Sciatic nerve (tissue), 2 donors: ENCODE measurements at places on chromosomes 4 and X. TPM values are rescaled to one million over a fixed set of nuclear protein-coding genes. Genes with fewer than 3 reads are reported as not detected.

GRCh38 chr4:16608123-16608522 lies 290.3 kb downstream of the LDB2 start:
- DNase-seq = no peak

- no peak for DNase-seq
Measured at GRCh38 chr4:174340714-174341113, 57.0 kb downstream of the CEP44 start.

DNA sequence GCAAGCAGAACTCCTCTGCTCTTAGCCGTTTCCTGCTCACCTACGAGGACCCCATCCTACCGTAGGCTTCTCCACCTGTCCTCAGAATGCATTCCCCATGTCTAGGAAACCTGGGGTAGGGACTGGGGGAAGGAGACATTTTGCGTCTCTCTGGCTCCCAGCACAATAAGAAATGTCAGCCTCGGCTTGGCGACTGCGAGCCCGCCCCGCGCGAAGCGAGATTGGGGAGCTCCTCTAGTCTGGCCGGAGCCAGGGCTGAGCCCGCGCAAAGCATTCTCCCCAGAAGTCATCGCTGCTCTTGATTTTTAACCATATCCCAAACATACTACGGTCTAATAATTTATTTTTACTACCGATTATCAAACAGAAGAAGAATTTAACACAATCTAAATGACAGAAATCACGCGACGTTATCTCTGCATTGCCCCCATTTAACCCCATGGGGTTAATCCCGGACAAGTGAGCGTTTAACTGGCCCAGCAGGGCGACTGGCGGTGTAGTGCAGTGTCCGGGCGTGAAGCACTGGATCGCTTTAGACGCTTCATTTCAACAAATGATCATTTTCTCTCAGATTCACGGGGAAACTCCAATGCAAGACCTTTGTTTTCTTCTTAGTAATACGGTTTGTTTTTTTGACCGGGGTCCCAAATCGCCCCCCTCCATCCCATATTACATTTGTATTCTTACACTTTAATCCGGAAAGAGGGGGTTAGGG lies 8.0 kb upstream of the PITX2 start:
- DNase-seq = no peak

- no peak for DNase-seq
Measured at GRCh38 chrX:153800177-153800722, 5.8 kb downstream of the SSR4 start.

DNA sequence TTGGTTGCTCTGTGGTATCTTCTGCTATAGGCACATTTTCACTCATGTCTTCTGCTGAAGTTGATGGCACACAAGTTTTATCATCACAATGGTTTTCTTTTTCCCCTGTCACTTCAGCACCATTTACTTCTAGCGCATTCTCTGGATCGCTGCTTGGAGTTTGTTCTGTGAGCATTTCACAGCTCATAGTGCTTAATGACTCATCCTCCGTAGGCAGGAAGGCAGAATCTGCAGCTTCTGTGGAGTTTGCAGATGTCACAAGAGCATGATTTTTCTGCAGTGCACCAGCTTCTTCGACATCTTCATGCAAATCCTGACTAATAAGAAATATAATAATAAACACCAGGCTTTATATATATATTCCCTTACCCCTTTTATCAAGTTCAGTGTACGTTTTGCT lies 83.6 kb downstream of the CHM start:
- no peak for DNase-seq

- DNase-seq = no peak
Measured at GRCh38 chr4:83657336-83657735, 121.4 kb downstream of the GPAT3 start.

- DNase-seq = no peak
Measured at GRCh38 chr4:22676063-22676462, 16.7 kb upstream of the GBA3 start.

DNA sequence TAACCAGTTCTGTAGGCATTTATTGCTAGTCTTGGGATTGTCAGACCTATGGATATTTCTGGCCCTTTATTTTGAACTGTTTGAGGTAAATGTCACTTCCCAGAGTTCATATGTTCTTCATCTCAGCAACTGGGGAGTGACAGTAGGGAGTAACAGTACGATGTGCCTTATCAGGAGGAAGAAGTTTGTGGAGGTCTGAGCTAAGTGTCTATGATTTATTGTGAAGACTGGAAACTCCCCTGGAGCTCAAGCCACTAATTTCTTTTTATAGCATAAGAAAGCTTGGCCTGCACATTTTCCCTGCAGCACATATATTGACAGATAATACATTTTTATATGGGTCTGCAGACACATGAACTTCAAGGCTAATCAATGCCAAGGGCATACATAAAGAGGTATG lies 383.8 kb downstream of the GRXCR1 start:
- no peak for DNase-seq

DNA sequence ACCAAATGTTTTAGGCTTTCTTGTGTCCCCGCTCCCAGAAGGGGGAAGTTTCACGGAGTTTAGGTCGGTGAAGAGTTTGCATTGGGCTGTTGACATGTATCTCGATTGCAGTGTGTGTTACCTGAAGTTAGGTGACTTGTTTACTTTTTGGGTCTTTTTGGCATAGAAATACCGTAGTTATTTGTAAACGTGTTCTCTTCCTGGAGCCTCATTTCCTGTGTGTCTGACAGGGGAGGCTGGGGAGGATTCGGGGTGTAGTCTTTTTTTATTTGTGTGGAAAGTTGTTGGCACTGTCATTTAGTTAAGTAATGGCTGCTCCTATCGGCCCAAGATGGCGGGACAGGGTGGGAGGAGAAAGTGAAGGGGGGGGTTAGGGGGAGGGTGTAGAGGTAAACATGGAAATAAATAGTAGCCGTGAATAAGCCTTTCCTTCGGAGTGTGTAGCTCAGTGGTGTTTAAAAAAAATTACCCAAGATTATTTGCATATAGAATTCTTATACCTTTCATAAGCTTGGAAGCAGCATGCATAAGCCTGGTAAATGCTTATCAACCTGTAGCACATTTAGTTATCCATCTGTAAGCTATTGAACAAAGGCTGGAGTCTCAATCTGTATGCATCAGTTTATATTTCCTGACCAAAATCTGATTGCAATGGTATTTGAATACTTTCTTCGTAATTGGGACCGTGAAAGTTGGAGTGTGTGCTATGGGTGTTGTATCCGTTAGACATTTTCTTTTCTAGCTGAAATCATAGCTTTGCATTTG lies 1.6 kb downstream of the KDM6A start:
- no peak for DNase-seq

DNA sequence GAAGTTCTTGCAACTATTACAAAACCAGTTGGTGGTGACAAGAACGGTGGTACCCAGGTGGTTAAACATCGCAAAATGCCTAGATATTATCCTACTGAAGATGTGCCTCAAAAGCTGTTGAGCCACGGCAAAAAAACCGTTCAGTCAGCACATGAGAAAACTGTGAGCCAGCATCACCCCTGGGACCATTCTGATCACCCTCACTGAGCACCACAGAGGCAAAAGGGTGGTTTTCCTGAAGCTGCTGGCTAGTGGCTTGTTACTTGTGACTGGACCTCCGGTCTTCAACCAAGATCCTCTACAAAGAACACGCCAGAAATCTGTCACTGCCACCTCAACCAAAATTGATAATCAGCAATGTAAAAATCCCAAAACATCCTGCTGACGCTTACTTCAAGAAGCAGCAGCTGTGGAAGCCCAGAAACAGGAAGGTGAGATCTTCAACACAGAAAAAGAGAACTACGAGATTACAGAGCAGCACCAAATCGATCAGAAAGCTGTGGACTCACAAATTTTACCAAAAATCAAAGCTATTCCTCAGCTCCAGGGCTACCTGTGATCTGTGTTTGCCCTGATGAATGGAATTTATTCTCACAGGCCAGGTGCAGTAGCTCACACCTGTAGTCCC lies 21.4 kb upstream of the SLC10A6 start:
- no peak for DNase-seq

RBMXL3 gene
- not detected for total RNA-seq

OGT gene
- 218 TPM for total RNA-seq

CACNA1F gene
- total RNA-seq = 0.22 TPM

GYPB gene
- 5.3 TPM for total RNA-seq
